Right renal pelvis (tissue), 4 donors: ENCODE measurements at places on chromosomes 12 and 14. TPM values are rescaled to one million over a fixed set of nuclear protein-coding genes. Genes with fewer than 3 reads are reported as not detected.

ATP6V1D gene
- 142 TPM for polyA plus RNA-seq

OTUB2 gene
- 5.1 TPM for polyA plus RNA-seq

CDK17 gene
- polyA plus RNA-seq: 41.2 TPM

AKAP6 gene
- 3.0 TPM for polyA plus RNA-seq

APOF gene
- polyA plus RNA-seq: 0.18 TPM

KRT6C gene
- not detected for polyA plus RNA-seq

DDN gene
- polyA plus RNA-seq: 88.9 TPM

C12orf54 gene
- 0.77 TPM for polyA plus RNA-seq

SRRM4 gene
- 0.10 TPM for polyA plus RNA-seq

FOXG1 gene
- polyA plus RNA-seq: 0.04 TPM

GRCh38 chr14:24281636-24282035, 10.2 kb upstream of the RABGGTA start:
- DNase-seq: no peak

- no peak for DNase-seq
Measured at GRCh38 chr14:102692334-102692733, 84.9 kb upstream of the TRAF3 start.

DNA sequence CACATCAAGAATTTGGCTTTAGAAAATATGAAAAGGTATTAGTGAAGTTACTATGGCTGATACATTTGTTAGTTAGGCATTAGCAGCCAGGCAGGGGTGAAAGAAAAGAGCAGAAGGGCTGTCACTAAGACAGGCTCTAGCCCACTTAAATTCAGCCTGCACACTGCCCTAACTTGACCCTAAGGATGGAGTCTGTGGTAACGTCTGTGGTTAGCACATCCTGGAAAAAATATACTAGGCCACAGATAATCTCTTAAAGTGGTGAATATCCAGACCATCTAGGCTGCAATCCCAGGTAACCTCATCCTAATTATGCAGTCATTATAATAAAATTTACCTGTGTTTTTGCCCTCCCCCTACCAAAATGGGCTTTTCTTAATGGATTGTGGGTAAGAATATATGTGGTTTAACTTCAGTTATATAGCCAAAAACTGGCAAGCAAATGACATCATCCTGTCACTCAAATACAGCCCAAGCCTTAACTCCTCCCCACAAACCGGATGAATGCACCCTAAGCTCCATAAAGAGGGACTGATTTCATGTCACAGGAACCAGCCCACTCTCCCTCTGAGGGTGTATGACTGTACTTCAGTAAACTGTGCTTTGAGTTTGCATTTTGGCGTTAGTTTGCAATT, 440.9 kb downstream of the LRFN5 start:
- no peak for DNase-seq

DNA sequence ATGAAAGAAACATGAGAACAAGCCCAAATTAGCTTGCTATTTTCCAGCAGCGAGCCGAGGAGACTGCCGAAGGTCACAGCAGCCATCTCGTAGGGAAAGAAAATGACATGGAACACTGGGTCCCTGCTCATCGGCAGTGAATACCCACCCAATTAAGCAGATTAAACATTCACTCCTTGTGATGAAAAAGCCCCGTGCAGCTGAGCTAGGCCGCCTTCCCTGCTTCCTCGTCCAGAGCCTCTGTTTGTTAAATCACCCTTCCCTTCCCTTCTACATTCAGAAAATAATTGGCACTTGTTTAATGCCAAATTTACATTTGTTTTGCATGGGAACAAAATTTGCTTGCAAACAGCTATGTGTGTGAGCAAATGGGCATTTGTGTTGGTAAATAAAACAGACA, 342.5 kb downstream of the RMST start:
- DNase-seq: peak; percentile 8

GRCh38 chr14:89889626-89890025, 64.9 kb downstream of the EFCAB11 start:
- DNase-seq: no peak

DNA sequence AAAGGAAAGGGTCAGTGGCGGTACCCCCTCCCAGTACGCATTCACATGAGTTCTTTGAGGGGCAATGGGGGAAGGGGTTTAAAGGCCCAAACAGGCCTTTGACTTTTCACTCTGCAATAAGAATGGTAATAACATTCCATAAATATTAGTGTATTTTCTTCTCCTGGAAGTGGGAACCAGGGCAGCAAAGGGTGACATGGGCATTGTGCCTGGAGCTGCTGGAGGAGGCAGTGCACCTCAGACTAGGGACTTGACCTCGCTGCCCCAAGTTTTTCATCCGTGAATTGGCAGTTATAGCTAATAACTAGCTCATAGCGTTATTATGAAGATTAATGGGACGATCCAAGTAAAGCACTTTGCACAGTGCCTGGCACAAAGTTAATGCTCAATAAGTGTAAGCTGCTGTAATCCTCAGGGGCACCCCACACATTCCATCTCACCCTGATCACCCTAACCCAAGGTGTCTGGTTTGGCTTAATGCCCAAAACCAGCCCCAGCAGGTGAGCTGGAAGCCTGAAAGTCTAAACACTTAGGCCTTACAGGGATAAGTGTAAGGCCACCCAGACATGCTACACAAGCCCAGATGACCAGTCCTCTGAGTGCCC, 2.8 kb upstream of the KCNH3 start:
- no peak for DNase-seq

GRCh38 chr14:99426813-99427346, 53.8 kb downstream of the SETD3 start:
- no peak for DNase-seq

- no peak for DNase-seq
Measured at GRCh38 chr12:109440851-109441490, 36.1 kb downstream of the KCTD10 start.

GRCh38 chr12:12209675-12210074, 57.2 kb downstream of the LRP6 start:
- no peak for DNase-seq

GRCh38 chr12:59023861-59024424, 103.6 kb upstream of the LRIG3 start:
- no peak for DNase-seq

- no peak for DNase-seq
Measured at GRCh38 chr12:57896115-57896433, 45.3 kb upstream of the ATP23 start.

DNA sequence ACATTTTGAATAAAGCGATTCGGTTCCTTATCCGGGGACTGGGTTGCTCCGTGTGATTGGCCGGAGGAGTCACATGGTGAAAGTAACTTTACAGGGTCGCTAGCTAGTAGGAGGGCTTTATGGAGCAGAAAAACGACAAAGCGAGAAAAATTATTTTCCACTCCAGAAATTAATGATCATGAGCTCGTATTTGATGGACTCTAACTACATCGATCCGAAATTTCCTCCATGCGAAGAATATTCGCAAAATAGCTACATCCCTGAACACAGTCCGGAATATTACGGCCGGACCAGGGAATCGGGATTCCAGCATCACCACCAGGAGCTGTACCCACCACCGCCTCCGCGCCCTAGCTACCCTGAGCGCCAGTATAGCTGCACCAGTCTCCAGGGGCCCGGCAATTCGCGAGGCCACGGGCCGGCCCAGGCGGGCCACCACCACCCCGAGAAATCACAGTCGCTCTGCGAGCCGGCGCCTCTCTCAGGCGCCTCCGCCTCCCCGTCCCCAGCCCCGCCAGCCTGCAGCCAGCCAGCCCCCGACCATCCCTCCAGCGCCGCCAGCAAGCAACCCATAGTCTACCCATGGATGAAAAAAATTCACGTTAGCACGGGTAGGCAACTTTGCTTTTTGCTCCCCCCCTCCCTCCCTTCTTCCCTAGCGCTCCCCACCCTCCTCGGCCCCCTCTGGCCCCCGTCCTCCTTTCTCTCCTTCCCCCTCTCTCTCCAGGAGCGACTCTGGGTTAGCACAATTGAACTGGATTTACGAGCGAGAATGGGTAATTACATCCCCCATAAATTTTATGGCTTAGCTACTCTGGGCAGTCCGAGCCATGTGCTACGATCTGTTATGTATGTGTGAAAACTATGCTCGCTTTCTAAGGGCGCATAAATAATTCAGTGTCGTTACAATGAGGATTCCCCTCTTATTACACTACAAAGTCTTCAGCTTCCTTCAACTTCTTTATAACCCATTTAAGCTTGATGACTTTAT, at the start of gene HOXC4:
HOXC4 (plus strand) TSS at position 85 of the 991 bp plus-strand sequence; CDS start at position 173, 88 bp downstream.
- no peak for DNase-seq

- DNase-seq: no peak
Measured at GRCh38 chr12:19988948-19989347, 379.4 kb upstream of the PDE3A start.

DNA sequence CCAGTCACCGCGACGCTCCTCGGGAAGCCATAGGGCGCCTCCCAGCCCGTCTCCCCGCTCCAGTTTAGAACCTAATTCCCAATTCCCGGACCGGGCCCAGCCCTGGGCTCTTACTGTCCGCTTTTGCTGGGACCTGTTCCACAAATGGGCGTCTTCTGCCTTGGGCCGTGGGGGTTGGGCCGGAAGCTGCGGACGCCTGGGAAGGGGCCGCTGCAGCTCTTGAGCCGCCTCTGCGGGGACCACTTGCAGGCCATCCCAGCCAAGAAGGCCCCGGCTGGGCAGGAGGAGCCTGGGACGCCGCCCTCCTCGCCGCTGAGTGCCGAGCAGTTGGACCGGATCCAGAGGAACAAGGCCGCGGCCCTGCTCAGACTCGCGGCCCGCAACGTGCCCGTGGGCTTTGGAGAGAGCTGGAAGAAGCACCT, 797 bp downstream of the UNG start:
- no peak for DNase-seq

- no peak for DNase-seq
Measured at GRCh38 chr12:62301080-62301798, 41.0 kb downstream of the USP15 start.

- peak; percentile 38 for DNase-seq
Measured at GRCh38 chr14:20327005-20327869, 5.8 kb downstream of the CCNB1IP1 start.

- DNase-seq: no peak
Measured at GRCh38 chr14:90228478-90228877, 27.9 kb upstream of the PSMC1 start.

- no peak for DNase-seq
Measured at GRCh38 chr12:83700838-83701237, 1014.1 kb downstream of the TMTC2 start.

GRCh38 chr14:21915826-21916225, 242.2 kb upstream of the OR4E1 start:
- no peak for DNase-seq

- no peak for DNase-seq
Measured at GRCh38 chr12:20280515-20280914, 87.8 kb upstream of the PDE3A start.

GRCh38 chr14:81211844-81212243, 8.9 kb downstream of the GTF2A1 start:
- no peak for DNase-seq
